ENCODE measurements at places on chromosomes 2 and 18.

DNA sequence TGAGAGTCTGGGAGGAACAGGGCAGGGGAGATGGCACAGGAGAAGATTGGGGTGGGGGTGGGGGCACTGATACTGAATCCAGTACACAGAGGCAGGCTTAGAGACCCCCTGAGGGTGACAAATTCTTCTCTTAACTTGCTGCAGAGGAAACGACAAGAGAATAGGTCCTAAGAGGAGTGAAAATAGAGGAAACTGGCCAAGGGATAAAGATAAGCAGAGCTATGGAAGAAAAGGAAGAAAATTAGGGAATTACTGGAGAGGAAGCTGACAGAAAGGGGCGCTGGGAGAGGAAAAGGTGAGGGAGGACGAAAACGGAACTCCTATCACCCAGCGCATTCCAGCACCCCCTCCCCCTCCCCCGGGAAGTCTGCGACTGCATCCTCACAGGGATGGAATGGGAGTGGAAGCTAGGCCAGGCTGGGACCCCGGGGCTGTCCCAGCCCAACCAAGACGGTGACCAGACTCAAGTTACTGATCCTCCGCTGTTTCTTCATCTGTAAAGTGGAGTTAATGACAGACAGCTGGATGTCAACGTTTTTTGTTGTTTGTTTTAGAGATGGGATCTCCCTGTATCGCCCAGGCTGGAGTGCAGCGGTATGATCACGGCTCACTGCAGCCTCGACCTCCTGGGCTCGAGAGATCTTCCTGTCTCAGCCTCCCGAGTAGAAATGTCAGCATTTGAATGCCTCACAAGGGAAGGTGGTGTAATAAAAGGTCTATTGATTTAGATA lies 2.6 kb upstream of the EMX1 start:
- DNase-seq = no peak

DNA sequence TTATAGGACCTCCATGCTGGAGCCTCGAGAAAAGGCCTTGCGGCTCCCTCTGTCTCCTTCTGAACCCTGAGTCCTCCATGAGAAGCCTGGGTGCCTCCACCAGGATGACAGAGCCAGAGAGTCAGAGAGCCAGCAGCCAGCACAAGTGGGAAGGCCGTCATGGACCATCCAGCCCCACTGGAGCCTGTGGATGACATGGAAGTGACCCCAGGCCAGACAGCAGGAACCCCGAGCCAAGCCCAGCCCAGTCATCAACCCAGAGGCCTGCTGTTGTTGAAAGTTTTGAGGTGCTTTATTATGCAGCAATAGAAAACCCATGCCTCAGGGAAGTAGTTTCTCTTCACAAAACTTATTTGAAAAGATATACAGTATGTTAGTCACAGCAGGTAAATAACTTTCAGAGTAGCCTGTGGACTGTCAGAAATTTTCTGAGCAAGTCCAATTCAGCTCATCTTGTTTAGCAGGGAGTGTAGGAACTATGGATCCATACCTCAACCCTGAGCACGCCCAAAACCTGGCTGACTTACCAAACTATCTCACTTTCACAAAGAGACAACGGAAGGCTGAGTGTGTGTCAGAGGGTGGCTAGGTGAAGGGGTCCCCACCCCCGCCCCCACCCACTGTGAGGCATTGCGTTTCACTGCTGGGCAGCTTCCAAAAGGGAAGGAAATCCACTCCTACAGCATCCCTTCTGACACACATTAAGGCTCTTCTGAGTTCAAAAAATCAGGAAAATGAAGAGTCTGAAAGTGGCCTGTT lies 79.9 kb upstream of the NDUFV2 start:
- no peak for DNase-seq

DNA sequence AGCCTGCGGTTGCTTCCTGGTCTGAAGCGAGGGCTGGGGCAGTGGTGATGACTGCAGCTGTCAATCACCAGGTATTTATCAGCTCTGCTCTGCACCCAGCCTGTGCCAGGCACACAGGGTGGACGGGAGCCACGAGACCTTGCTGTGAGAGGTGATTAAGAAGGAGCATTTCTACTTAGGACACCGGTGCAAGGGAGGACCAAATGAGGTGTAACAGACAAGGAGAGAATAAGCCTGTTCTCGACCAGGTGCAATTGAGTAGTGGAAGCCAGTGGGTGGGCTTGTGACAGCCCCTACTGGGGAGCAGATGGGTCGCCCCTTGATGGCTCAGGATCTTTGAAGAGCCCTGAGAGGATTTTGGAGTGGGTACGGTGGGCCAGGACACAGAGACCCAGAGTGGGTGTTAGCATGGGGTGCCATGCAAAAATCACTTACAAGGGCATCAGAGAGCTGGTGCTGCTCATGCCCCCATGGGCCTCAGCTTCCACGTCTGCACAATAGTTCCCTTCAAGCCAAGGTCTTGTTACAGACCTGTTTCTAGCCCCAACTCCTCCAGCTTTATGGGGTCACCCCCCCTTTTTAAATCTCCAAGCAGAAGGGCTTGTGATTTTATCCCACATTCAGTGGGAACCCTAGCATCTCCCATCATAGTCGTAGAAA lies 24.6 kb downstream of the GPR55 start:
- DNase-seq = no peak

DNA sequence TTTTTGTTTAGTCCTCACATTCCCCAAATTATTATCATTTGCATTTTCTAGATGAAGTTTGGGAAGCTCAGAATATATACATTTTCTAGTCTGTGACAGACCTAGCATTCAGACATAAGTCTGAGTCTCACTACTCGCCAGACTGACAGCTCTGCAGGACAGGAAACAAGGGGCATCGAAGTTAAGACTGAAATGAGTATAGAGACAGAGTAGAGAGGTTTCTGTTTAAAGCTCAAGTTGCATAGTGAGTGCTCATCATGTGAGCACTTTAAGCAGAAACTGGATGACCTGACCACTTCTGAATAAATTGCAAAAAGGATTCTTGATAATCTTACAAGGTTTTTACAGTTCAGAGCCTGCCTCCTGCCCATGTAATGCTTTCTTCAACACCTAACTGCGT lies 1.1 kb downstream of the HADHB start:
- no peak for DNase-seq

- DNase-seq = peak; percentile 76
These were observed 7.9 kb downstream of the PCBP1 start for GRCh38 chr2:70094978-70095719.

- DNase-seq = no peak
These were observed 21.1 kb downstream of the NEURL3 start for GRCh38 chr2:96484091-96484490.
